KG1 (cell line): ENCODE measurements at places on chromosomes 7 and 10.

- DNase-seq: peak; percentile 49
These were observed 62.8 kb upstream of the PRKCQ start for GRCh38 chr10:6642876-6643275.

DNA sequence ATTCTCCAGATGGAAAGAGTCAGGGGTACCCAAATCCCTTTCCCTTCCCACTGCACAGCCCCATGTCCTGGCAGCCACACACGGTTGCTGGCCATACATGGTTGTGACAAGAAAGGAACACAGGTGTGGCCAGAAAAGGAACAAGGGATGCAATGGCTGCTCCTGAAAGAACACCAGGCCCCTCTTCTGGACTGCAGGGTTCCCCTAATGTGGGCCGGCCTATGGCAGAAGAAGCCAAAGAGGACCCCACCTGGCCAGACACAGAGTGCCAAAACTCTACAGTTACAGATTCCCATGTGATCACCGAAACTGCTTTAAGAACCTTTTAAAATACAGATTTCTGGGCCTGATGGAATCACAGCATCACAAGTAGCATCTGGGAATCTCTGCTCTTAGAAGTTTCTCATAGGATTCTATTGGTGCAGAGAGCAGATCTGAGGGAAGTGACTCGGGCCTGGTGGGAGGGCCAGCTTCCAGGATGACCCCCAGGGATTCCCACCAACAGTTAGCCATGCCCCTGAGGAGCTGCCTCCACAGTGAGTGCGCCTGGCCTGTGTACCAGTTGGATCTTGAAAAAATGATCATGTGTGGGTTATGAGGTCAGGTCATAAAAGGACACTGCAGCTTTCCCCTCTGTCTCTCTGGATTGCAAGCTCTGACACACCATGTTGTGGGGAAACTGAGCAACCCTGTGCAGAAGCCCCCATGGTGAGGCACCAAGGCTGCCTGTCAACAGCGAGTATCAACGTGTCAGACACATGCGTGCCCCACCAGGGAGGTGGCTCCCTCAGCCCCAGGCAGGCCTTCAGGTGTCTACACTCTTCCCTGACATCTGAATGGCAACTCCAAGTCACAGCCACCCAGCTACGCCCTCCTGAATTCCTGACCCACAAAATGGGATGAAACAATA is 89.6 kb upstream of the LANCL2 start:
- no peak for DNase-seq

GRCh38 chr7:25731068-25731845 is 420.7 kb upstream of the NFE2L3 start:
- DNase-seq: no peak

GRCh38 chr10:16644146-16644545 is 122.5 kb upstream of the C1QL3 start:
- no peak for DNase-seq

GRCh38 chr10:132960071-132960472 is 17.7 kb upstream of the CFAP46 start:
- no peak for DNase-seq

DNA sequence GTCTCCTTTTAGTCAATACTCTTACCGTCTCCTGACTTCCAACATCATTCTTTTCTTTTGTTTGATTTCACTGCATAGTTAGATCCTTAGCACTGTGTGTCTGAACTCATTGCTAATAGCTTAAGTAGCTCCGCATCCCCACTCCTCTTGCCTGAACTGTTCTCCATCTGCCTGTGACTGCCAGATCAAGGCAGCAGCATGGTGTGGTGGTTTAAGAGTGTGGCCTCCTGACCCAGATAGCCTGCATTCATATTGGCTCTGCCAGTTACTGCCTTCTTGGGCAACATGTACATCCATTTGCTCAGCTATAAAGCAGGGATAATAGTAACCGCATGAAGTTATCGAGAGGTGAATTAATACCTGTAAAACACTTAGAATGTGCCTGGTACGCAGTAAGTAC is 50.8 kb downstream of the SUFU start:
- DNase-seq: no peak

DNA sequence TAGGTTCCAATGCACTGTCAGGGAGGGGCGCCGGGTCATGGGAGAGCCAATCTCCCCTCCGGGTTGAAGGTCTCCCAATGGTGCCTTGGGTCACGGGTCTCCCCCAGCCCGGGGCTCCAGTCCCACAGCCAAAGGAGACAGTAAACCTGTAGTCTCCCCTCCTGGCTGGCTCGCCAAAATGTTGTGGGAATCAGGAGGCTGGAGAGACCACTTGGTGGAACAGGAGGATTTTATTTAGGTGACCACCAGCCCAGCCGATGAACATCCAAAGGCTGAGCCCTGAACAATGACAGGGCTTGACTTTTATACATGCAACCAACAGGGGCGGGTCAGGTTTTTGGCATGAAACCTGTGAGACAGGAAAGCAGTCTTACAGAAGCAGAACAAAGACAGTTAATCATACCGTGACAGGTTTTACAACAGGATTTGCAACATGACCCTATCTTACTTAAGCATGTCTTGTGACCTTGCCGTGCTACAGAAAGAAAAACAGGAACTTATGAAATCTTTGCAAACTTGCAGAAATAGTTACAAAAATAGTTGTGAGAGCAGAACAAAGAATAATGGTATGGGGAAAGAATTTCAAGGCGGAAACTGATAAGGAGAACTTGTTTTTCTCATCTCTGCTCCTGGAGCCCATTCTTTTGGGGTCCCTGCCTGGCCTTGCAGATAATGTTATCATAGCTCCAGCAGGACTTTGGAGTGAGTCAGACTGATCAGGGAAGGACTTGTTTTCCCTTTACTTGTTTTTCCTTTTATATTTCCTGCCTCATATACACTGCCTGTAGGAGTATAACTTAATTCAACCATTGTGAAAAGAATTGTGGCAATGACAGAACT is 7.1 kb downstream of the ERV3-1 start:
- DNase-seq: peak; percentile 52

- no peak for DNase-seq
These were observed 83.1 kb downstream of the NKX6-2 start for GRCh38 chr10:132702601-132703418.

DNA sequence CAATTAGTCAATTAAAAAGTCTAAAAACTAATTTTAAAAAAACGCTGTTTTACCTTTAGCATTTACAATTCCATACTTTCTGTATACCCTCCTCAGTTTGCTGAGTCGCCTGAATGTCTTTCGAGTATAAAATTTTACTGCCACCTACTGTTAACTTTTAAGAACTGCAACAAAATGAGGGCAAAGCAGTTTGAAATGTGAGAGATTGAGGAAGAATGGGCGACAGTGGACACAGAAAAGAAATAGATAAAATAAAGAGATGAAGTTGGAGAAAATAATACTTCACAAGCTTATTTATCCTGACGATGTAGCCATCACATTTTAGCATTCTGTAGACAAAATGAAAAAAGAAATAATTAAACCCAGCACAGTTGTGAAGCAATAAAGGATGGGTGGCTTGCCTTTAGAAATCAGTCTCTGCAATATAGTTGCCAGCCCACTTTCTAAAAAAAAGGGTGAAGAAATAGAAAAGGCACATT is 110.8 kb upstream of the PTN start:
- no peak for DNase-seq

GRCh38 chr10:22345301-22346095 is at the start of gene SPAG6:
Gene SPAG6 (plus strand): TSS chr10:22345496. CDS start chr10:22345612, 116 bp downstream.
- DNase-seq: no peak

- DNase-seq: no peak
These were observed 104.7 kb downstream of the CHCHD3 start for GRCh38 chr7:132977234-132977633.

DNA sequence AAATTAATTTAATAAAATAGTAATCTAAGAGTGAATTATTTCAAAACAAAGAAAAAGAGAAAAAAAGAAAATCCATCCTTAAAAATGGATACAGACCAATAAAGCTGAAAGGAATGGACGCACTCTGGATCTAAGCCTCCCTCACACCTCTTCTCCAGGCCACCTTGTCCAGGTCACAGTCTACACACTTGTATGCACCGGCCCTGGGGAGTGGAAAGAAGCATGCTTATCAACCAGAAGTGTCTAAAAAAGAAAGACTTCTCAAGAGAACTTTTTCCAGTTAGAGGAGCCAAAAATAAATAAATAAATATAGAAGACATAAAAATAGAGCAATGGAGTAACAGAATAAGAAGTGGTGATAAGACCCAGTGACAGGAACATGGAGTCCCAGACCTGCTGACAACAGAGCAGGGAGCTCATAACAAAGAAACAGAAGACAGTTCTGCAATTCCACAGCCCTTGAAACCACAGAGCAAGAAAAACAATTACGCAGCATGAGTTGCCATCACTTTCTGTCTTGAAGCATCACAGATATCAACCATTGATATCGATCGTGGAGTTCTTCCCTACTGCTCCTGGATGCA is 311.7 kb upstream of the NFE2L3 start:
- DNase-seq: no peak

DNA sequence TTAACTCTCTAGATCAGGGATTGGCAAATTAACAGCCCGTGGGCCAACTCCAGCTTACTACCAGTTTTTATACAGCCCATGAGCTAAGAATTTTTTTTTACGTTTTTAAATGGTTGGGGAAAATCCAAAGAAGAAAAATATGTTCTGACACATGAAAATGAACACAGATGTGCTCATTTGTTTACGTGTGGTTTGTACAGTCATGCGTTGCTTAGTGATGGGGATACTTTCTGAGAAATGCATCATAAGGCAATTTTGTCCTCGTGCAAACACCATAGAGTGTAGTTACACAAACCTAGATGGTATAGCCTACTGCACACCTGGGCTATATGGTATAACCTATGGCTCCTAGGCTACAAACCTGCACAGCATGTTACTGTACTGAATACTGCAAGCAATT is 8.3 kb upstream of the SMKR1 start:
- DNase-seq: no peak

- DNase-seq: no peak
These were observed 326.4 kb downstream of the KCNMA1 start for GRCh38 chr10:77311186-77311585.

- DNase-seq: no peak
These were observed 60.2 kb downstream of the LSMEM1 start for GRCh38 chr7:112540839-112541577.

DNA sequence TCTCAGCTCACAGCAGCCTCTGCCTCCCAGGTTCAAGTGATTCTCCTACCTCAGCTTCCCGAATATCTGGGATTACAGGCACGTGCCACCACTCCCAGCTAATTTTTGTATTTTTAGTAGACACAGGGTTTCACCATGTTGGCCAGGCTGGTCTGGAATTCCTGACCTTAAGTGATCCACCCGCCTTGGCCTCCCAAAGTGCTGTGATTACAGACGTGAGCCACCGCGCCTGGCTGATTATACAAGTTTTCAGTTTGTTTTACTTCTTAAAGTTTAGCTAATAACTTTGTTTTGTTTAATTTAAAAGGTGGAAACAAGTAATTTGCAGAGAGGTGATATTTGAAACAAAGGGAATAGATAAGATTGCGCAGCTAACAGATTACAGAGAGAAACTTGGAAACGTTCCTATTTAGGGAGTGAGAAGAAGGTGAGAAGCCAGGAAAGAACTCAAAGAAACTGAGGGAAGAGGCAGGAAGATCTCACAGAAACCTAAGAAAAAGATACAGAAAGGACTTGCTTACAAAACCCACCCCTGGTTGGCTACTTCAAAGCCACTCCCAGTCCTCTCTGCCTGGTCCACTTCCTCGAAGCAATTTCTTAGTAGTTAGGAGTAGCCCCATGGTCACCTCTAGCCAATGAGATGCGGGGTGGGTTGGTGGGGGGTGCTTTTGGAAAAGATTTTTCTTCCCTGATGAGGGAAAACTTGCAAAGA is 15.0 kb upstream of the PDLIM1 start:
- no peak for DNase-seq

GRCh38 chr7:1460821-1461645 is 1.8 kb upstream of the MICALL2 start:
- no peak for DNase-seq

DNA sequence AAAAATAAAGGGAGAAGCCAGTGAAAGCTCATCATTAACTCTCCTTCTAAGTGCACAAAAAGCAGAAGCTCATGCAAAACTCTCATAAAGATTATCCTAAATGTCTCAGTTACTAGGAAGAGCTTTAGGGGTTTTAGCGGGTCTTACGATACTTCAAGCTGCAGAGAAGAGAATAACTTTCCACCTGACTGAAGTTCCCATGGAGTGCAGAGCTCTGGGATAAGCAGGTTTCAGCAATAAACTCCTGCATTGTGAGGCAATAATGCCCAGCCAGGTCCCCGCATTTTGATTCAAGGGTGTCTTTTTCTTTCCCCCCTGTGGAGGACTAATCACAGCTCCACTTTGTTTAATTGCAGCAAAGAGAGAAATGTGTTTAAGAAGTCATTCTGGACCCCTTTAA is 241.9 kb upstream of the SP8 start:
- no peak for DNase-seq

DNA sequence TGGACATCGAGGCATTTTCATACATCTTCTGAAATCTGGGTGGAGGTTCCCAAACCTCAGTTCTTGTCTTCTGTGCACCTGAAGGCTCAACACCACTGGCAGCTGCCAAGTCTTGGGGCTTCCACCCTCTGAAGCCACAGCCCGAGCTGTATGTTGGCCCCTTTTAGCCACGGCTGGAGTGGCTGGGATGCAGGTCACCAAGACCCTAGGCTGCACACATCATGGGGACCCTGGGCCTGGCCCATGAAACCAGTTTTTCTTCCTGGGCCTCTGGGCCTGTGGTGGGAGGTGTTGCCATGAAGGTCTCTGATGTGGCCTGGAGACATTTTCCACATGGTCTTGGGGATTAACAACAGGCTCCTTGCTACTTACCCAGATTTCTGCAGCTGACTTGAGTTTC is 62.1 kb downstream of the INPP5A start:
- no peak for DNase-seq

DNA sequence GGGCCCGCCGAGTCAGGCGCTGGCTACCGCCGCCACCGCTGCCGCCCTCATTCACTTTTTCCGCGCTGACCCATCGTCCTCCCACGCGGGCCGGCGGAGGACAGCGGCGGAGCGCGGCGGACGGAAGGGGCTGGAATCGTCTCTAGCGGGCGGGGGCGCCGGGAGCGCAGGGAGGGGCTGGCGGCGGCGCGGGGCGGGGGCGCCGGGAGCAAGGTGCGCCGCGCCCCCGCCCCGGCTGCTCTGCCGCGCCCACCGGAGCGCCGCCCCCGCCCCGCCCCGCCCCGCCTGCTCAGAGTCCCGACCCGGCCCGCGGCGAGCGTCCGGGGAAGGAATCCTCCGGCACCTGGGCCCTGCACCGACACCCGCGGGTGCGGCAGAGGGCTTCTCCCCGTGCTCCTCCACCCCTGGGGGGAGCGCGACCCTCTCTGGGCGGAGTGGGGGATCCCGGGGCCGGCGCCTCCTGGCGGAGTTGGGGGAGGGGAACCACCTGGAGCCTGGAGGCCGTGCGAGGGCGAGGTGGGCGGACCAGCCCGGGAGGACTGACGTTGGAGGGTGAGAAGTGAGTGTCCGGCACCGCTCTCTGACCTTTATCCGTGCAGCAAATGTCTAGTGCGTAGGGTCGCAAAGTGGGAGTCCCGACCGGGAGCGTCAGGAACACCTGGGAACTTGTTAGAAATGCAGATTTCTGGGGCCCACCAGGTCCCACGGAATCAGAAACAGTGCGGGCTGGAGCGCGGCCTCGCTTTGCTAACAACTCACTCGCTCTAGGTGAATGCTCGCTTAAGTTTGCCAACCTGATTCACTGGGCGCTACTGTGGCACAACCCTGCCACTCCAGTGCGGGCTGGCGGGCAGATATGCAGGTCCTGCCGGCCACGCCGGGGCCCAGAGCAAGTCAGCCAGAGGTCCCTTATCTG is at the start of gene COBL:
Gene COBL (minus strand): TSS at position 144 of the 916 bp plus-strand sequence. CDS start 176 bp downstream, outside the sequence.
- no peak for DNase-seq
